ENCODE measurements at places on chromosomes 1 and 21.

DNA sequence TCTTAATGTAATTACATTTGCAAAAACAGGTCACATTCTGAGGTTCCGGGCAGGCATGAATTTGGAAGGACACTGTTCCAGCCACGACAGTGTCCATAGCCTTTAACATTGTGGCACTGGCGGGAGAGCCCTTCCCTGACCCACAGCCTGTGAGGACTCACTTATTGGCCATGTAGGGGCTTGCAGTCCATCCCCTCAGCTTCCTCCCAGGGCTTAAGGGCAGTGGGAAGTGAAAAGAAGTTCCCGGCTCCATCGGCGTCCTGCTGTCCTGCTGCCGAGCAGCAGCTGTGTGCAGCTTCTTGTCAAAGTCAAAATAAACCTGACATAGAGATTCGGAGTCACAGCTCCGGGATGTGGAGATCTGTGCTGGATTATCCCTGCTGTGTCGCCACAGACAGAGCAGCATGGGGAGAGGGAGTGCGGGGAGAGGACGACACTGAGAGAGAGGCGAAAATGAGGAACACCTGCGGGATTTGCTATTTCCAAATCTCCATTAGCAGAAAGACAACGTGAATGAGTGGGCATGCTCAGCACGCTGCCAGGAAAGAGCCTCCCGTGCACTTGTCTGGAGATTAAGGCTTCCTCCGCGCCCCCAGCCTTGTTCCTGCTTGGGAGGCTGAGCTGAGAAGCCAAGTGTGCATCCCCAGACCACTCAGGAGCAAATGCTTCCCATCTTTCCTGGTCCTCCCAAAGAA lies 260.3 kb downstream of the ASTN1 start:
- no peak for DNase-seq

DNA sequence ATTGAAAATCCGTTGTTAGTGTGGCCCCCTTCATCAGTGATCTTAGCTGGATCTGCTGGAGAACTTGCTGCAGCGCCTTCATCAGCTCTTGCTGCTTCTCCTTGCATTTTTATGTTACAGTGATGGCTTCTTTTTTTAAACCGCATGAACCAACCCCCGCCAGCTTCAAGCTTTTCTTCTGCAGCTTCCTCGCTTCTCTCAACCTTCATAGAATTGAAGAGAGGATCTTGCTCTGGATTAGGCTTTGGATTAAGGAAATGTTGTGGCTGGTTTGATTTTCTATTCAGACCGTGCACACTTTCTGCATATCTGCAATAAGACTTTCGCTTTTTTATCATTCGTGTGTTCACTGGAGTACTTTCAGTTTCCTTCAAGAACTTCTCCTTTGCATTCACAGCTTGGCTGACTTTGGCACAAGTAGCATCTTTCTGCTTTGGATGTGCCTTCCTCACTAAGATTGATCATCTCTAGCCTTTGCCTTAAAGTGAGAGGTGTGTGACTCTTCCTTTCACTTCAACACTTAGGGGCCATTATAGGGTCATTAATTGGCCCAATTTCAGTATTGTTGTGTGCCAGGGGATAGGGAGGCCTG lies 13.1 kb downstream of the RNF187 start:
- DNase-seq = no peak

DNA sequence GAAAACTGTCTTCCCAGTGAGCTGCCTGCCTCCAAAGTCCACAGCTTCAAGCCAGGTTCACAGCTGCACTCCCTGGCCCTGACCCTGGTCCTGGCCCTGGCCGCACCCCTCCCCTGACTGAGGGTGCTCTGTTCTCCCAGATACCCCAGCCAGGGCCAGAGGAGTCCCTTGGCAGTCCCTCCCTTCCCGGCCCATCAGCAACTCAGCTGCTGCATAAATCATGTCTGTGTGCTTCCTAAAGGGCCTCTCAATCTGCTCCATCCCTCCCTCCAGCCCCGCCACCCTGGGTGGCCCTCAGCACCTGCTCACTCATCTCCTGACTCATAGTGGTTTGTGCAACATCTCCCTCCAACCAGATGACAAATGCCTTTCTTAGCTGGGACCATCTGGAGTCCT lies 24.8 kb upstream of the C1orf174 start:
- DNase-seq = no peak

- no peak for DNase-seq
Measured at GRCh38 chr1:82612986-82613385, 812.3 kb downstream of the ADGRL2 start.

GRCh38 chr1:18350747-18351146 lies 130.0 kb upstream of the KLHDC7A start:
- no peak for DNase-seq

DNA sequence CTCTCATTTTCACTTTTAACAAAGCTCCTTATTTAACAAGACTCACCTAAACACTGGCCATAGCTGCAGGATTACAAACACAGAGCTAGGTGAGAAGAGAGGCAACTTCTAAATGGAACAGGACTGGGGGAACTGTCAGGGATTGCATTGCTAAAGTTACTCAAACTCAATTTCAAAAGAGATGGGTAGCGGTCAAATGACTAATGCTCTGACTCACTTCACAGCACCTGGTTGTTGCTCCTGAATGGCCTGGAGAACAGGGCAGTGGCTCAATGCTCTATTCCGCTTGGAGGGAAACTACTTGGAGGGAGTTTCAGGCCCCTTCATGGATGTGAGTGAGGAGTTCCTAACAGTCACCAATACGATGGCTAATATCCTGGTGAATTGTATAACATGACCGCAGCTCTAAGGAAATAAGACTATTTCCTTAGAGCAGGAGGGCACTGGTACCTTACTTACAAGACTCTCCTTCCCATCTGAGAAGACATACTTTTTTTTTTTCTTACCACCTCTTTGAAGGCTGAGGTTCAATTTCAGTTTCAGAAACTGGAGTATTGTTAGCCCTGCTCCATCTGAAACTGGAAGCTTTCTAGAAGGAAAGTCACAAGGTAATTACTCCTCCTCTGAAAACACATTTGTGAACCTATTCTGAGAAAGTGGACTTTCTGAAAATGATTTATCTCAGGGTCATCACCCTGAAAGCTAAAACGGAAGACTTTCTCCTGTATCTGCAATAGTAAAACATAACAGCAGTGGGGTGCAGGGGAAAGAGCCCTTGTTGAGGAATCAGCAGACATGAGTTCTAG lies 9.5 kb downstream of the DPT start:
- no peak for DNase-seq

- no peak for DNase-seq
Measured at GRCh38 chr1:185600641-185601040, 133.6 kb upstream of the HMCN1 start.

All from T follicular helper cell (primary cell).